ENCODE measurements at places on chromosomes 1 and 21. TPM values are rescaled to one million over a fixed set of nuclear protein-coding genes. Genes with fewer than 3 reads are reported as not detected.
A peak's percentile ranks its signal among the peaks of the same experiment; 100 is the strongest.

Gene IL23R
- 0.20 TPM for total RNA-seq

Gene MYOC
- not detected for total RNA-seq

Gene MAP10
- 5.7 TPM for total RNA-seq

Gene OLIG2
- not detected for total RNA-seq

Gene PRELP
- total RNA-seq = 0.84 TPM

Gene DIO1
- 31.2 TPM for total RNA-seq

Gene FAM167B
- 0.53 TPM for total RNA-seq

Gene EFNA1
- 94.8 TPM for total RNA-seq

Gene ADCY10
- 0.93 TPM for total RNA-seq

Gene TRIM17
- 2.4 TPM for total RNA-seq

DNA sequence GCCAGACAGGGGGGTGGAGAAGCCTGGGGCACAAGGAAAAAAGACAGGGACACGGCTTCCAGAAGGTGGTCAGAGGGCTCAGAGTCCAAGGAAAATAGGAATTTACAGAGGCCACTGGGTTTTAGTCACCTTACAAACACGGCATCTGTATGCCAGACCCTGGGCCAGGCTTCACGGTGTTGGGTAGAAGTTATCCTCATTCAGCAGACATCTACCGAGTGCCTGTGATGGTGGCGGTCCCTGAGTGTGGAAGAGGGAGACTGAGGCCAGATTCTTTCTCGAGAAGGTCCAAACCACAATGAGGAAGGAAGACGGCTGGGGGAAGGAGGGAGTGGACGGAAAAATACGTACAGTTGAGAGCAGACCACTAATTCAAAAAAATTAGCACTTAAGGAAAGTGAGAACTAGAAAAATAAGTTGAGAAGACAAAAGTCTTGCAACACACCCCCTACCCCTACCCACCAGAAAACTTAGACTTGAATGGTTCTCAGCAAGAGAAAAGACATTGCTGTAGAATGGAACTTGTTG lies 864 bp upstream of the BTG2 start:
- peak overlapping the region; percentile 14 for H3K4me3 ChIP-seq
- DNase-seq = no peak
- H3K27me3 ChIP-seq = no peaks in the 10 kb centered on the region
- H3K4me1 ChIP-seq = peaks cover 31% of the 10 kb centered on the region
- peak overlapping the region; percentile 96 for H3K27ac ChIP-seq

GRCh38 chr1:22228505-22228911 lies 85.6 kb upstream of the WNT4 start:
- H3K27me3 ChIP-seq = no peaks in the 10 kb centered on the region
- peaks cover 13% of the 10 kb centered on the region for H3K4me1 ChIP-seq
- no peak overlapping the region for H3K4me3 ChIP-seq
- H3K27ac ChIP-seq = peak overlapping the region; percentile 87
- no peaks in the 10 kb centered on the region for H3K36me3 ChIP-seq

- no peaks in the 10 kb centered on the region for H3K27me3 ChIP-seq
- H3K4me3 ChIP-seq = no peak overlapping the region
- no peak overlapping the region for H3K27ac ChIP-seq
Measured at GRCh38 chr1:156004843-156005584, 15.7 kb downstream of the SSR2 start.

DNA sequence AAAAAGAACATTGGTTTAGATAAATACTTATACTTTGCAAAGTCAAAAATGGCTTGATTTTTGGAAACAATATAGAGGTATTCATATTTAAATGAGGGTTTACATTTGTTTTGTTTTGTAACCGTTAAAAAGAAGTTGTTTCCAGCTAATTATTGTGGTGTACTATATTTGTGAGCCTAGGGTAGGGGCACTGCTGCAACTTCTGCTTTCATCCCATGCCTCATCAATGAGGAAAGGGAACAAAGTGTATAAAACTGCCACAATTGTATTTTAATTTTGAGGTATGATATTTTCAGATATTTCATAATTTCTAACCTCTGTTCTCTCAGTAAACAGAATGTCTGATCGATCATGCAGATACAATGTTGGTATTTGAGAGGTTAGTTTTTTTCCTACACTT lies 65.3 kb upstream of the SAMD13 start:
- H3K27me3 ChIP-seq = no peaks in the 10 kb centered on the region
- DNase-seq = no peak
- no peak overlapping the region for H3K27ac ChIP-seq
- no peak overlapping the region for H3K4me3 ChIP-seq

DNA sequence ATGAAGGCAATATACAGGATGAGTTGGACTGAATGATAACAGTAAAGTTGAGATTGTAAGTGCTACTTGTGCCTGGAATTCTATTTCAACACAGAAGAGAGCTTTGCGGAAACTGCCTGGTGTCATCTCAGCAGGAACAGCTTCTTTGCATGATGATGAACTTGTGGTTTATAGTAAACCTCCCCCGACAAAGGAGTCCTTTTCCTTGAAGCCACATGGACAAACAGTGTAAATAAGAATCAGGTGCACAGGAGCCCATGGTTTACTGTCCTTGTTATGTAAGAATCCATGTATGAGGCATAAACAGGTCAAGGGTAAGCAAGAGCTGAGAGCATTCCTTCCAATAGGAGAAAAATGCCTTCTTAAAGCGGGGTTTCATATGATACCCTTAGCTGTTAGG lies 66.2 kb downstream of the PCNX2 start:
- H3K27ac ChIP-seq = no peak overlapping the region
- no peak overlapping the region for H3K4me3 ChIP-seq
- no peaks in the 10 kb centered on the region for H3K27me3 ChIP-seq

- peak overlapping the region; percentile 92 for H3K27ac ChIP-seq
- no peaks in the 10 kb centered on the region for H3K27me3 ChIP-seq
- H3K36me3 ChIP-seq = no peaks in the 10 kb centered on the region
- H3K4me3 ChIP-seq = peak overlapping the region; percentile 56
Measured at GRCh38 chr1:10693497-10694273, 102.8 kb downstream of the CASZ1 start.

DNA sequence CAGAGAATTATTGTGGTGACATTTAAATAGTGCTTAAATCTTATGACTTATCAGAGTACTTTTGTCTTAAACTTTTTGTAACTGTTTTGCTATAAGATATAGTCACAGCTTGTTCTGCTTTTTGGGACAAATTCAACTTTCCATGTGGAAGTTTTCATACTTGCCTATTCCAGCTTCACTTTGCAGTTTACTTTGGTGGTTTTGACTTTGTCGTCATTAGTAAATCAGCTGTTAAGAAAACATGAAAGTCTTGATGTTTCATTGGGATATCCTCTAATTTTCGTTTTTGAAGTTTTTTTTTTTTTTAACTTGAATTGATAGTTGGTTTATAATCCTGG lies 31.3 kb downstream of the SDCCAG8 start:
- H3K4me3 ChIP-seq = no peak overlapping the region

GRCh38 chr1:17199267-17200044 lies 5.5 kb upstream of the PADI1 start:
- no peaks in the 10 kb centered on the region for H3K36me3 ChIP-seq
- no peak overlapping the region for H3K4me3 ChIP-seq
- H3K4me1 ChIP-seq = peaks cover 10% of the 10 kb centered on the region
- no peak for DNase-seq
- no peaks in the 10 kb centered on the region for H3K27me3 ChIP-seq

DNA sequence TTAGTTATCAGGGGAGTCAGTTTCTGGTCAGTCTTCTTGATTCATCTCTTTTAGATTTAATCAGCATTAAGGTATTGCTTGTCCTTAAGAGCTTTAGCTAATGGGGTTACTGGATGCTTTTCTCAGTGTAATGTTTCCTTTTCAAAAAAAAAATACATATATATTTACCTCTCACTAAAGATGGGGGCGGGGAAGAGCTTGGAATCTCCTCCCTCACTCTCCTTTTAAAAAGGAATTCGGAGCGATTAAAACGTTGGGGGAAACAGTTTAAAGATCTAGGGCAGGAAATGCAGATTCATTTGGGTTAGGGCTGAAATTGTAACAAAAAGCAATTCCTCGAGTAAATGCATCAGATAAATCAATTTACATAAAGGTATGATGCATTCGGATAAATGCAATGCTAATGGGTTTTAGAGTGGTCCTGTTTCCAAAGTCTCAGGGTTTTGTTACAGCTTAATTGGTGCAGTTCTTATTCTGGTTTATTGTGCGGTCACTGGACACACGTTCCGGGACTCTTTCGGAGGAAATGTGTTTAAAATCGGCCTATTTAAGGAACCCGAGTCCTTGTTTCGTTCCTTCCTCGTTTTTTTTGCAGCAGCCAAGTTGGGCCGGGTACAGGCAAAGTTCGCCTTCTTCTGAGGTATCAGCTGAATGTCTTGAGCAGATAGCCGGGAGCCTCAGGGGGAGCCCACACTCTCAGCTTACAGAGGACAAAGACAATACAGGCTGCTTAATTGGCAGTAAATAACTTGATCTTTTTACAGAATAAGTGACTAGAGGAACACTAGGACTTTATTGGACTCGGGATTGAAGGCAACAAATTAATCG lies 1.6 kb downstream of the LMO4 start:
- H3K4me3 ChIP-seq = peak overlapping the region; percentile 62
- H3K4me1 ChIP-seq = peaks cover 11% of the 10 kb centered on the region
- peaks cover 3% of the 10 kb centered on the region for H3K36me3 ChIP-seq
- peak; percentile 44 for DNase-seq
- H3K27ac ChIP-seq = peak overlapping the region; percentile 96
- no peaks in the 10 kb centered on the region for H3K27me3 ChIP-seq

- peak; percentile 54 for DNase-seq
- peak overlapping the region; percentile 82 for H3K4me3 ChIP-seq
- H3K4me1 ChIP-seq = peaks cover 4% of the 10 kb centered on the region
- peak overlapping the region; percentile 63 for H3K27ac ChIP-seq
- H3K36me3 ChIP-seq = no peaks in the 10 kb centered on the region
- H3K27me3 ChIP-seq = no peaks in the 10 kb centered on the region
Measured at GRCh38 chr1:92030656-92031107, 897 bp downstream of the EPHX4 start.

GRCh38 chr1:163195728-163196448 lies 6.8 kb downstream of the RGS5 start:
- H3K36me3 ChIP-seq = no peaks in the 10 kb centered on the region
- peak; percentile 35 for DNase-seq
- no peak overlapping the region for H3K4me3 ChIP-seq
- H3K4me1 ChIP-seq = no peaks in the 10 kb centered on the region
- no peak overlapping the region for H3K27ac ChIP-seq

DNA sequence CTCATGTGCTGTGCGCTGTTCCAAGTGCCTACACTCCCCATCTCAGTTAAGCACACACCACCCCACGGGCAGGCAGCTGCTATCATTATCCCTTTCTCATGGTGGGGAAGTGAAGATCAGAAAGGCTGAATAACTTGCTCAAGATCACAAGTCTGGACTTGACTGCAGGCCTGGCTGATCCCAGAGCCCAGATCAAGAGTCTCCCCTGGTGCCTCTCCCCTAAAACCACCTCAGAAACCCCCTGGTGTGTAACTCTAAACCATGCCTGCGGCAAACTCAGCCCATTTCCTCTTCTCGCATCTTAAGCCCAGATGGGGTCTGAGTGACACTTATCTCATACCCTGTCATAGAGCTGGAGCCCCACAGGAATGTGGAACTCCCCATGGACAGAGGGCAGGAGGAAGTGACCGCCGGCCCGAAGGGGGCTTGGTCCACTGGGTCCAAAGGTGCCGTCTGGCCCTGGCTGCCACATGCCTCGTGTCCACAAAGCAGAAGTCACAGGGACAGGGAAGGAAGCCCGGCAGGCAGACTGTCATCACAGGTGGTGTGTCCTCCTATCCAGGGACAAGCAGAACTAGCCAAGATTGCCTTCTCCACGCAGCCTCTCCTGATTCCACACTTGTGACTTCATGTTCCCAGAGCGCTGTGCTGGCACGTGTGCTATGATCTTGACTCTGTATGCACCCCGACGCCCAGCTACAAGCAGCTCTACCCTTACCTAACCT lies 92.1 kb downstream of the SYF2 start:
- H3K27ac ChIP-seq = no peak overlapping the region
- no peaks in the 10 kb centered on the region for H3K4me1 ChIP-seq
- H3K27me3 ChIP-seq = no peaks in the 10 kb centered on the region
- peak; percentile 36 for DNase-seq
- H3K36me3 ChIP-seq = no peaks in the 10 kb centered on the region

DNA sequence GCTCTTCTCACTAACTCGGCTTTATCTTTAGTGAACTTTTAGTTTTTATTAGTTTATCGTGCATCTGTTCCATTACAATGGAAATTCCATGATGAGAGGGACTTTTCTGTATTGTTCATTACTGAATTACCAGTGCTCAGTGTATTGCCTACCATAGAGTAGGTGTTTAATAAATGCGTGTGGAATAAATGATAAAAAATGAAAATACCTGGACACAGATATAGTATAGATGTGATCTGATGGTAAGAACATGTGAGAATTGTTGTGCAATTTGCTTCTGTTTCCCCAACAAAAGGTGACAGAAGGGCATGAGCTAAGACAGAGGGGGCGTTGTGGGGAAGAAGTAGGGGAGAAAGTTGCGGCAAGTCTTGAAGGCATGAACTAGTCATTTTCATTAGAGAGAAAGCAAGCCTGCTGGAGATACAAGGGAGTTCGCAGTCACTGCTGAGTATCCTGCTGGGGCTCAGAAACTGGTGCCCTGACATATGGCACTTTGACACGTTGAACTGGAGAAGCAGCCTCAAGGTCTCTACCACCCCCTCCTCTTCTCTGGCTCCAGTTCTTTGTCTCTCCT lies 5.6 kb upstream of the COG2 start:
- H3K27ac ChIP-seq = no peak overlapping the region
- no peaks in the 10 kb centered on the region for H3K27me3 ChIP-seq
- H3K4me3 ChIP-seq = no peak overlapping the region
- no peak for DNase-seq

DNA sequence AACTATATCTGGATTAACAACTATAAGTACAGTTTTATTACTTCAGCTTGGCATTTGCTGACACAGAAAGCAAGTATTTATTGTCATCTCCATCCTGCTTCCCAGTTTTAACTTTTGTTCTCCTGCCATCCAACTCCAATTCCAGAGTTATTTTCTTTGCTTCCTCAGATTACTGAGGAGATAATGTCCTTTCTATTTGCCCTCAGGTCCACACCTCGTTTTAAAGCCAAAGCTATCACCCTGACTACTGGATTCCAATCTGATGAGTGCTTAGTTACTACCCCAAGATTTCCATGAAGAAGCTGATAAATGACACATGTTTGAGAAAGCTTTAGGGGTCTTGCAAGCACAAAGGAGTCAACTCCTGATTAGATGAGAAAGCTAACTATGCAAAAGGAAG lies 25.2 kb downstream of the ACKR1 start:
- DNase-seq = no peak
- peaks cover 7% of the 10 kb centered on the region for H3K4me1 ChIP-seq
- no peaks in the 10 kb centered on the region for H3K27me3 ChIP-seq
- no peak overlapping the region for H3K4me3 ChIP-seq
- peak overlapping the region; percentile 66 for H3K27ac ChIP-seq
- H3K36me3 ChIP-seq = no peaks in the 10 kb centered on the region

Data from hepatocyte (in vitro differentiated cells).